MV-4-11 (cell line): ENCODE measurements at places on chromosomes 13 and 19.

DNA sequence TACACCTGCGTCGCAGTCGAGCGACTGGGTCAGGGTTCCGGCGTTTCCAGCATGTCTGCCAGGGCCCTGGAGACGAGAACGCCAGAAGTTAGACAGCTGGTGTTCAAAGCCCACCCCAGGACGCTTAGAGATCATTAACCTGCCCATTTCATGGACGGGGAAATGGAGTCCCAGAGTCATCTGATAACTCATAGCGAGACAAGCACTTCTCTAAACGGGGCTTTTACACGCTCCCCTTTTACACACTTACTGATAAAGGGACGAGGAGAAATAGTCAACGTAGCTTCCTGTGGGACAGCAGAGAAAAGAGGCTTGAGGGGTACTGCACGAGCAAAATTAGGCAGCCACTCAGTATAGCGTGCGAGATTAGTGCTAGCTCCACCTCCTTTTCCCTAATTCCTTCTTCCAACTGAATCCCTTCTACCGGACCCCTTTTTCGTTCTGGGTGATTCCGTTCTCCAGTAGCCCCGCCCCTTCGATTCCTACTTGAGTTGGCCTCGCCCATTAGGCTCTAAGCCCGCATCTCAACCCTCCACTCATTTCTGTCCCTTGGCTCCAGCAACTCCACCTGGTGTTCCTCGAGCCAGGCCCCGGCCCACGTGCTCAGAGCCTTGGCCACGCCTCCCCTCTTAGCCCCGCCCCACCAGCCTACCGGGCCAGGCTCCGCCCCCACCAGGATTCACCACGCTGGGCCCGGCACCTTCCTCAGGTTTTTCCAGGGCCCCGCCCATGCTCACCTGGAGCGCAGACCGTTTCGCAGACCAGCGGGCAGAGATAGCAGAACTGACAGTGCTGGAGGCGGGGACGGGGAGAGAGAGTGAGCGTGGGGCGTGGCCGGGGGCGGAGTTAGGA lies 3.7 kb downstream of the HRC start:
- DNase-seq = peak; percentile 75

- no peak for DNase-seq
Observed at GRCh38 chr19:44620667-44621066, 7.3 kb downstream of the IGSF23 start.

DNA sequence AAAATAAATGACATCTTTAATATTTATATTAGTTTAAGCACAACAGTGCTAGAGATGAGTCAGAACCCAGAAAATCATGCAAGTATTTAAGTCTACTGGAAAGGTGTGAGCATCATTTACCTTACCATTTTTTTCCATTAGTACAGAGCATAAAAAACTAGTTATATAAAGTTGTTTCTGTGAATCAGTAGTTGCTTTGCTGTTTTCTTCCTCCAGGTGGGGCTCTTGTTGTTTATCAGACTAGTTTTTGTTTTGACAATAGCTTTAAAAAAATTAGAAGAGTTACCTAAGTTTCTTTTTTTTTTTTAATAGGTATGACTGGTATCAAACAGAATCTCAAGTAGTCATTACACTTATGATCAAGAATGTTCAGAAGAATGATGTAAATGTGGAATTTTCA lies 12.7 kb downstream of the SUGT1 start:
- no peak for DNase-seq

GRCh38 chr13:48496271-48497161 lies 36.4 kb downstream of the RCBTB2 start:
- no peak for DNase-seq

DNA sequence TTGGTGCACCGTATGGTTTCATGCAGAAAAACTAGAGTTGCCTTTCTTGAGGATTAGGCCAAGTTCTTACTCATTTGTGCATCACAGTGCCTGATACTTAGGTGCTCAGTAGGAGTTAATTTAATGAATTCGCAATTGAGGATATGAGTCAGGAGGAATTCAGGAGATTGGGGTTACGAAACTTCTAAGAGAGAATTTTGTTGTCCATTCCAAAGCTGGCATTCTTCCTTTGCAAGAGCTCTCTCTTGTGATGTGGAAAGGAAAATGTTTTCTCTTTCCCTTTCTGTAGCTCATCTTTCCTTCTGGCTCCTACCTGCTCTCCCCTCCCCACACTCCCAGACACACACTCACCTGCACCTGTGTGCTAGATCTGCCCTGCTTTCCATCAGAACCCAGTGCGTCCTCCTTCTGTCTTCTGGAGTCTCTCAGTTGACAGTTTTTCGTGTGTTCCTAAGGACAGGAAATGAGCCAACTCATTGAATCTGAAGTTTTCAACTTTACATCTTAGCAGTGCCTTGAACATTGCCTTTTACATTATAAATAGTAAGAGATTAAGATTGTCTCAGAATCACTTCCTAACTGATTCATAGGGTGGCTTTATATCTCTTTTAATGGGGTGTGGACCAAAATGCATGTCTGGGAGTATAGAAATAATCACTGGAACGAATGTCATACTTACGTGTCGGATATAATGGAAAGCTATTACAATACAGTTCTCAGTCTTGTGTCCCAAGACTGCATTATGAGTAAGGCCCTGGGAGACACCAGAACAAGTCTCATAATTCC lies 19.7 kb upstream of the ERCC5 start:
- DNase-seq = no peak

DNA sequence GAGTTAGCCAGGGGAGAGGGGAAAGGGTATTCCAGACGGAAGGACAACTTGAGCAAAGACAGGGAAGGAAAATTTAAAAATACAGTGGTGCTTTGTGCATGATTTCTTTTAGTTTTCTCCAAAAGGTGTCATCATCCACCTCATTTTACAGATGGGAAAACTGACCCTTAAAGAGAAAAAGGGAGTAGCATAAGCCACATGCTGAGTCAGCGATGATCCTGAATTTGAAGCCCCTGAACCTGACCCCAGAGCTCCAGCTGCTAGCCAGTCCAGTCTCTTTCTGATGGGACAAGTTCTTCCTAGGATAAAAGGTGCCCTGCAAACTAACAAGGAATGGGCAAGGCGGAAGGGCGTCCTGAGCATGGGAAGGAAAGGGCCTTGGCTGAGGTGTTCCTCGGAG lies 10.3 kb downstream of the CABP5 start:
- no peak for DNase-seq

DNA sequence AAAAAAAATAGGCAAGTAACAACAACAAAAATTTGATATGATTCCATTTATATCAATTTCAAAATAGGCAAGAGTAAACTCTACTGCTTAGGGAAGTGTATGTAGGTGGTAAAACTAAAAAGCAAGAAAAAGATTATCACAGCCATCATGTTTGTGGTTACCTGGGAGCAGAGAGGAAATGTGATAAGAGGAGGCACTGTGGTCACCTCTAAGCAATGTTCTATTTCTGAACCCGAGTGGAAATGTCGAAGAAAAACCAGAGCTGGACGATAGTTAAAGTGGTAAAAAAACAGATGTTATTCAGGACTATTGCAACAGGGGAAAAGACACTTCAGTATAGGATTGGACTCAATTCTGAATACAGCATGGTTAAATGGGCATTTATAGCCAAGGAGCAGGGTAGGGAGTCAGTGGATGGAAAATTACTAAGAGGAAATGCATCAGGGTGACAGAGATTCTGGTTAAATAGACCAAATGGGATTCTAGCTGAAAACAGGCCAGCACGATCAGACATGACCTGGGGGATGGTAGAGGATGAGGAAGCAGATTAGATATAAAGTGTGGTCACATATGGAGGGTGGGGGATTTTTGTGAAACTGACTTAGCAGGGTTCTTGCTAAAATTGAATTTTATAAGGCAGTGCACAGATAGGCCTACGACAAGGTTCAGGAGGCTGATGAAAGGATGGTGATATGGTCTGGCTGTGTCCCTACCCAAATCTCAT lies 6.0 kb upstream of the TEX30 start:
- peak; percentile 56 for DNase-seq

DNA sequence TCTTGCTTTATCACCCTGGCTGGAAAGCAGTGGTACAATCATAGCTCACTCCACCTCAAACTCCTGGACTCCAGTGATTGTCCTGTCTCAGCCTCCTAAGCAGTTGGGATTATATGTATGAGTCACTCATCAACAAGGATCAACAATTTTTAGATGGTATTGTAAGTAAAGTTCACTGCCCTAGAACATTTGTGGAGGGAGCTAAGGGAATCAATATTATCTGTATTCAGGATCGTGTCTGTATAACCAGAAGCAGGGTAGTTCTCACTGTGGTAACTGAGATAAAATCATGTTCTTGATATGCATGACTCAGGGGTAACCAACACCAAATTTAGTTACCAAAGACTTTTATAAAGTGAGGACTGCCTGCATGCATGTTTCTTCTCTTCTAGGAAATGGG lies 27.0 kb downstream of the ZMYM5 start:
- no peak for DNase-seq

DNA sequence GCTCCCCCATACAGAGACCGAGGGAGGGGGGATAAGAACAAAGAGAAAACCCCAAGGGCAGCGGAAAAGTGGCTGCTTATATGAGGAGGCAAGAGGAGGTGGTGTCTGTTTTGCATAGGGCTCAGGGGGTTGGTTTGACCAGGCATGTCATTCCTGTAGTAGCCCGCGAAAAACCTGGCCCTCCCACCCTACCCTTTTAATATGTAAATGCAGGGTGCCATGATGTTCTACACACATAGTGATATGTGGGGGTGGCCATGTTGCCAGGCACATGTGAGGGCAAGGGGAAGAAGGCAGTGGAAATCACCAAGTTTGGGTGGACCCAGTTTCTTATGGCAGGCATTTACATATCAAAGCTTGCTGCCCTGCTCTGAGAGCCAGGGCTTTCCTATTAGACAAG lies 203.5 kb upstream of the UBL3 start:
- DNase-seq = no peak

DNA sequence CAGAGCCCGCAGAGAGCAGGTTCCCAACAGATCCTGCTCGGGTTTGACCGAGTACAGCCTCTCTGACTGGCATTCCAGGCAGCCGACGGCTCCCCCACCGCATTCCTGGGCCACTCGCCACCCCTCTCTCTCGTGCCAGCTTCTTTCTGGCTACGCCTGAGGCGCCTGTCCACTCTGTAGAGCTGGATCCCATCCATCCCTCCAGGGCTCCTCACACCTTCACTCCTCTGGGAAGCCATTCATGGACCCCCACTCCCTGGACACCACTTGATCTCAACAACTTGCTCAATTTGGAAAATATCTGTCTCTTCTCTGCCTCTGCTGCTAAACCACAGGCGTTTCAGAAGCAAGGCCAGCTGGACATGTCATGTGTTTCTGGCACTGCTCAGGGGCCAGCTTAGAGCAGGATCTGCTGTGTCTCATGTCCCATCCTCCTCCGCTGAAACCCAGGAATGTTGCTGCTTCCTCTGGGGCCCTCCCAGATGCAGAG lies 30.6 kb upstream of the ATP1A3 start:
- no peak for DNase-seq

GRCh38 chr19:40229926-40230417 lies 3.5 kb upstream of the CCNP start:
- no peak for DNase-seq

- no peak for DNase-seq
Observed at GRCh38 chr19:2185734-2186070, 22.0 kb downstream of the DOT1L start.

DNA sequence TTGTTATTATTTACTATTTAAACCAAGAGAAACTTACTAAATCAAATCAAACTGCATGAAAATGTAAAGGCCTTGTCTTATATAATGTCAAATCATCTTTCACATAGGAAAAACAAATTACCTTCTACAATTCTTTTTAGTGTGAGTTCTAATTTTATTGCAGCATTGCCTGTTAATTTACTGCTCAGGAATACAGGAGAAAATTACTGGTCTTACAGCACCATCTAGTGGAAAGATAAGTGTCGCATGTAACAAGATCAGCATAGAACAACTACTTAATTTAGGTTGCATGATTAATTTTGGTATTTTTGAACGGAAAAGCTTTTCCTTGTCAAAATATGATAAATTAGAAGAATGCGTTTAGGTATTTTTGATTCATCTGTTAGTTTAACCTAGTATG lies 502.7 kb downstream of the UQCRFS1 start:
- DNase-seq = peak; percentile 76

- peak; percentile 35 for DNase-seq
Observed at GRCh38 chr13:35978607-35979316, 152.4 kb downstream of the DCLK1 start.

DNA sequence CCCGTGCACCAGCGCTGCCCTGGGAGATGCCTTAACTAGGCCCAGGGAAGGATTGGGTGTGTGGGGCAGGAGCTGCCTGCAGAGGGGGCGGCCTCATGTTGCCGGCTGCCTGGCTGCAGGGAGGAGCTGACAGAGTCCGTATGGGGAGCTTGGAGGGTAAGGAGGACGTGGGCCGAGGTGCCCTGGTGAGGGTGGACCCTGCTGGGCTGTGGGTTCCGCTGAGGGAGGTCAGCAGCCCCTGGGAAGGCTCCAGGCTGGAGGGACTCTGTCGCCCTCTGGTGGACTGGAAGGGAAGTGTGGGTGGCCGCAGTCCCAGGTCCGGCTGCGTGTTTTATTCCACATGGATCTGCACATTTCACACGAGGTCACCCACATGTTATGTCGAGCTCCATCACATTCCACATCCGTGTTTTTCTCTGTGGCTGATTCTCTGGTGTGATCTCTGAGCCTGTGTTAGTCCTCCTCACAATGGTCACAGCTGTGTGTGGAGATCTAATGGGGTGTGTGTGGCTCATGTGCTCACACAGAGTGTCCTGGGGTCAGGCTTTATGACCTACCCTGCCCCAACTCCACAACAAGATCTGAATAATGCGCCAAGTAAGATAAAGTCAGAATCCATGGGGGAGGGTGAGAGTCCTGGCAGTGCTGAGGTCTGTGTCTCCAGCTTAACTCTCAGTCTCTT lies 1.8 kb upstream of the CEACAM8 start:
- DNase-seq = peak; percentile 15

DNA sequence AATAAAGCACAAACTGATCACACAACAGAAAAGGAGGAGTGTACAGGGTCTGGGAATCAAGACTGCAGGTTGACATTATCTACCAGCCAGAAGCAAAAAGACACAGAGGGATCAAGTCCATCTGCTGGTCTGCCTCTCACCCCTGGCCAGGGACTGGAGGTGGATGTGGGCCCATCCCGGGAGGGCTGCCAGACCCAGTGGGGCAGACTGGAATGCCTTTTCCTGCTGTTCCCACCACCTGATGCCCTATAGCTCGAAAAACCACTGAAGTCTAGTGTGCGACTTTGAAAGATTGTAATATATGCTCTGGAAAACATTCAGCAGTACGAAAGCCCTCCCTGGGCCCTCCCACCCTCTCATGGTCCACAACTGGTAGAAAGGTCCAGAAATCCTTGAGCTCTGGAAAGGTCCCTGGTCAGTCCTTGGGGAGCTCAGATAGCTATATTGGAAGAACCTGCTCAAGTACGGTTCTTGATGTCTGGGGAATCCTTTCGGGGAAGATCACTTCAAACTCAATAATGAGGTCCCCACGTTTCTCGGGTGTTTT lies 2.6 kb downstream of the DNAJB1 start:
- DNase-seq = no peak

GRCh38 chr13:87100431-87100830 lies 570.7 kb upstream of the SLITRK5 start:
- no peak for DNase-seq
